Dorsolateral prefrontal cortex (tissue), 122 donors: ENCODE measurements at places on chromosomes 4 and X.

DNA sequence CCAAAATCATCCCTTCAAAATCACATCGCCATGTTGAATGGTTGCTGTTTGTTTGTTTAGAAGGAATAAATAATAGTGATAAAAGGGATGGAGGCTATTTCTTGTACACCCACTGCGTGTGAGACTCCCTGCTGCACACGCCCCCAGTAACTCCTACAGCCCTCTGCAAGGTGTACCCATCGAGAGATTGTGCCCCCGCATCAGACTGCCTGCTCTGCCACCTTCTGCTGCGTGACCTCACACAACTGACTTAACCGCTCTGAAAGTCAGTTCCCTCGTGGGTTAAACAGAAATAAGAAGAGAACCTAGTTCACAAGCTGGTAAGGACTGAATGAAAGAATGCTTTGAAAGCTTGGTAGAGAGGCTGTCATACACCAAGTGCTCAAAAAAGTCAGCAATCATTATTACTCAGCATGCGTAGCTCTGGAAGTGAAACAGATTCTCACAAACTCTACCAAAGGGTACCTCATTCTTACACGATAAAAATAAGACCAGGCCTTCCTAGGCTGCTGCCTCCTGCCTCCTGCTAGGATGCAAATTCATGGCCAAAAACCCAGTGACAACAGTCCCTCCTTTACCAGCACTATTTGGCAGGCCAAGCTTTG, 147.1 kb downstream of the CPEB2 start:
- no peak for DNase-seq

- DNase-seq, result no peak
These were observed 8.0 kb downstream of the IBSP start for GRCh38 chr4:87807402-87807801.

DNA sequence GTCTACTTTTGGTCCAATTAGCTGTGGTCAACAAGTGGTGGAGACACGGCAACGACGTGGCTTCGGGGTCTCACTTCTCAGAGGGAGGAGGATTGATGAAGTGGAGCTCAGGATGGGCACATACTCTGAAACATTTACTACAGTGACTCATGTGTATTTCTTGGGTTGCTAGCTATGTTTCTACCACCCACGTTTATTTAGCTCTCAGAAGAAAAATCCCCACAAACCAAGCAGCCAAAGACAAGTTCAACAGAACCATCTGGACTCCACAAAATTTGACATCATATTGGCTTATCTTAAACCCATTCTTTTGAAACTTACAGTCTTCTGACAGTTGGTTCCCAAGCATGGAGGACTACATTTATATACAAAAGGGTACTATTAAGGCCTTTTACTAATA, 158.0 kb downstream of the CBLL2 start:
- DNase-seq, result no peak

- no peak for DNase-seq
These were observed 577.1 kb downstream of the ANKRD50 start for GRCh38 chr4:124135409-124135813.

- no peak for DNase-seq
These were observed 31.6 kb downstream of the DCUN1D4 start for GRCh38 chr4:51874551-51874950.

GRCh38 chrX:22249371-22249770, 23.3 kb upstream of the CBLL2 start:
- no peak for DNase-seq

DNA sequence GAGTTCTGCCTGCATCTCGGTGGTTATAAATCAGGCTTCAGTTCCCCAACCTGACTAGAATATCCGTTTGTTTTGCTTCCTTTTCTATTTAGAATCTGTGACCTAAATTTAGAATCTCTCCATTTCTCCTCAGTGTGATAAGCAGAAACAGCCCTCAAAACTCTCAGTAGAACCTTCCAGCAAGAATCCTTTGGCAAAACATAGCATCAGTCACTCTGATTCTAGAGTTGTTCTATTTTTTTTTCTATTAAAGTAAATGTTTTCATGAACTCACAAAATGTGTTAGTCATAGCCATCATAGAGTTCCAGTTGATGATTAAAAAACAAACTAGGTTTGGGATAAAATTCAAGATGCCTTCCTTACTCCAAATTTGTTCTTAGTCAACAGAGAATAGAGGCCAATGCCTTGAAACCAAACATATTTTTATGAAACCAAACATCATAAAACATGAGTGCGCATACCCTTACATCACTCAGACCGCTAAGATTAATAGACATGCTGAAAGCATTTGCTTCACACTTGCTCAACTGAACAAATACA, 13.2 kb upstream of the C1QTNF7 start:
- DNase-seq, result no peak

GRCh38 chr4:73224886-73225285, 33.7 kb downstream of the ANKRD17 start:
- DNase-seq, result no peak

DNA sequence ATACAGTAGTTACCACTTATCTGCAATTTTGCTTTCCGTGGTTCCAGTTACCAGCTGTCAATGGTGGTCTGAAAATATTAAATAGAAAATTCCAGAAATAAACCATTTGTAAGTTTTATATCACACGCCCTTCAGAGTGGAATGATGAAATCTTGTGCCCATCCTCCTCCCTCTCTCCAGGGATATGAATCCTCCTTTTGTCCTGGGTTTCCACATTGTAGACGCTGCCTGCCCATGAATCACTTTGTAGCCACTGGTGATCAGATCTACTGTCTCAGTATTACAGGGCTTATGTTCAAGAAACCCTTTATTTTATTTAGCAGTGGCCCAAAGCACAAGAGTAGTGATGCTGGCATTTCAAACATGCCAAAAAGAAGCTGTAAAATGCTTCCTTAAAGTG, 198.6 kb downstream of the KCNIP4 start:
- no peak for DNase-seq
